Testis (tissue), 5 donors: ENCODE measurements at places on chromosomes 3 and 15. TPM values are rescaled to one million over a fixed set of nuclear protein-coding genes. Genes with fewer than 3 reads are reported as not detected.

The WNT5A gene
- 11.1 TPM for total RNA-seq

- H3K4me1 ChIP-seq: no peaks in the 10 kb centered on the region
- no peak overlapping the region for H3K27ac ChIP-seq
- no peak overlapping the region for H3K4me3 ChIP-seq
- no peaks in the 10 kb centered on the region for H3K27me3 ChIP-seq
These were observed 63.7 kb downstream of the LRCH3 start for GRCh38 chr3:197854596-197855343.

DNA sequence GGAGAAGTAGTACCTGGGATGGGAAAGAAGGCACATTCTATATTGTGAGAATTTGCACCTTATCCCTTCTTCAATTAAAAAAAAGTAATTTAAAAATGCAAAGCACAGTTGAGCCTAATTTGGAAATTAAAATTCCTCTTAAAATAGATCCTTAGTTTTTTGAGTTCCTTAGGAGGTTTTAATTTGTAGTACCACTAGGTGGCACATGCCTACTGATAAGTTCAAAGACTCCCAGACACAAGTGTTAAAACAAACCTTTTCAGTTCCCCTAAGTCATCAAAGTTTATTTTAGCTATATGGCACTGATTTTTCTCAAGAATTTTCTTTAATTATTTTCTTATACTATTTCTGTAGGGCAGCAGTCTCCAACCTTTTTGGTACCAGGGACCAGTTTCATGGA, 127.6 kb upstream of the AZI2 start:
- H3K4me1 ChIP-seq: no peaks in the 10 kb centered on the region
- no peaks in the 10 kb centered on the region for H3K36me3 ChIP-seq
- DNase-seq: no peak

The THRB gene
- total RNA-seq: 1.4 TPM

The VPS8 gene
- total RNA-seq: 127 TPM

DNA sequence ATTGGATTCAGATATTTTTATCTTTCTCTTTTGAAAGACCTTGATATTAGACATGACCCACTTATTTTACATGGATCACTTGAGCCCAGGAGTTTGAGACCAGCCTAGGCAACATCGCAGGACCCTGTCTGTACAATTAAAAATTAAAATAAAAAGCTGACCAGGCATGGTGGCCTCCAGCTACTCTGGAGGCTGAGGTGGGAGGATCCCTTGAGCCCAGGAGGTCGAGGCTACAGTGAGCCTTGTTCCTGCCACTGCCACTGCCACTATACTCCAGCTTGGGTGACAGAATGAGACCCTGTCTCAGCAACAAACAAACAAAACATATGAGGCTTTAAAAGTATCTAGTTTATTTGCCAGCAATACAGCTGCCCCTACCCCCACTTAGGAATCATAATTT, 1.6 kb downstream of the RNF7 start:
- H3K27ac ChIP-seq: peak overlapping the region; percentile 96
- DNase-seq: no peak
- no peaks in the 10 kb centered on the region for H3K36me3 ChIP-seq
- H3K4me3 ChIP-seq: no peak overlapping the region
- no peaks in the 10 kb centered on the region for H3K27me3 ChIP-seq

DNA sequence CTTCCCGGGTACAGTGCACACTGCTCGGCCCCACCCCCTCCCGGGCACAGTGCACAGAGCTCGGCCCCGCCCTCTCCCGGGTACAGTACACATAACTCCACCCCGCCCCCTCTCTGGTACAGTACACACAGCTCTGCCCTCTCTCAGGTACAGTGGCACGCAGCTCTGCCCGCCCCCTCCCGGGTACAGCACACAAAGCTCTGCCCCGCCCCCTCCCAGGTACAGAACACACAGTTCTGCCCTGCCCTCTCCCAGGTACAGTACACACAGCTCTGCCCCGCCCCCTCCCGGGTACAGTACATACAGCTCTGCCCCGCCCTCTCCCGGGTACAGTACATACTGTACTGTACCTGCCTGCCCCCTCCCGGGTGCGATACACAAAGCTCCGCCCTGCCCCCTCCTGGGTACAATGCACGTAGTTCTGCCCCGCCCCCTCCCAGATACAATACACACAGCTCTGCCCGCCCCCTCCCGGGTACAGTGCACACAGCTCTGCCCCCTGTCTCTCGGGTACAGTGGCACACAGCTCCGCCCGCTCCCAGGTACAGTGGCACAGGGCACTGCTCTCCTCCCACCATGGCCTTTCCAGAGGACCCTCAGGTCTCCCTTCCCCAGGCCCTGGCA, 16.4 kb upstream of the PRR20G start:
- no peak overlapping the region for H3K27ac ChIP-seq
- H3K4me1 ChIP-seq: no peaks in the 10 kb centered on the region
- peak overlapping the region; percentile 18 for H3K4me3 ChIP-seq
- no peaks in the 10 kb centered on the region for H3K27me3 ChIP-seq
- DNase-seq: peak; percentile 64

The CFAP20DC gene
- total RNA-seq: 42.0 TPM

- no peak overlapping the region for H3K4me3 ChIP-seq
- no peaks in the 10 kb centered on the region for H3K4me1 ChIP-seq
- H3K27me3 ChIP-seq: no peaks in the 10 kb centered on the region
These were observed 837.2 kb downstream of the NTRK3 start for GRCh38 chr15:87419344-87419743.

The ACTRT3 gene
- total RNA-seq: 47.4 TPM

DNA sequence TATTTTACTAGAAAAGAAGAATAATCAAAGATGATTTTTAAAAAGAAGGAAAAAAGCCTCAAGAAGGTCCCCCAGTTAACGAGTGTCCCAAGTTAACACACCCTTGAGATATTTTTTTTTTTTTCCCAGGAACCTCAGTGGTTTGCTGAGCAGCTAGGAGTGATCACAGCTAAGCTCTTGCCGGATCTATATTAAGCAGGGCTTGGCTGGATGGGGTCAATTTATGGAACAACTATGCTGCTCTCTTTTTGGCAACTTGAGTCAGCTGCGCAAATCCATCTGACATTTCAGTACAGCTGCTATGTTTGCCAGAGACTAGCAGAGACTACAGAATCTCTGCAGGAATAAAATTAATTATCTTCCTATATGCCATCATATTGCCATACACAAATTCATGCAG, at the start of gene LMOD3:
LMOD3 (minus strand) TSS at position 193 of the 400 bp plus-strand sequence. CDS start 209 bp downstream, outside the sequence.
- no peak for DNase-seq
- H3K4me3 ChIP-seq: no peak within 1 kb of the TSS
- H3K36me3 ChIP-seq: no peaks in the 10 kb centered on the region
- H3K27me3 ChIP-seq: no peaks in the 10 kb centered on the region

GRCh38 chr3:160801386-160802118, 45.5 kb downstream of the PPM1L start:
- H3K4me1 ChIP-seq: no peaks in the 10 kb centered on the region
- peak overlapping the region; percentile 75 for H3K27ac ChIP-seq
- no peak overlapping the region for H3K4me3 ChIP-seq
- peak; percentile 54 for DNase-seq
- no peaks in the 10 kb centered on the region for H3K27me3 ChIP-seq

DNA sequence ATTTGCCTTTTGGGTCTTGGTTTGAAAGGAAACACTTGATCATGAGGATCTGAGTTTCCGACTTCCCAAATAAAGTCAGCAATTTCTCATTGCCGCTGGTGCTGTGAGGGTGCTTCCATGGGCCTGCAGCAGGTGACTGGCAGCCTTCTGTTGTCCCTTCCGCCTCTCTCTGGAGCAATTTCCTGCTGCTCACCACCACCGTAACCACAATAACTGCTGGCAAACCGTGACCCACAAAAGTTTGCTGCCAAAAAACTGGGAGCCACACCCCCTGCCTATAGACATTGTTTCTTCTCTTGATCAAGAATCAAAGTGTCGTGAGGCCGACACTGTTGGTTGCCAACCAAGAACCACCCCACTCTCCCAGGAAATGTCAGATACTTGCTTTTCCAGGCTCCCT, 164.0 kb downstream of the NR2F2 start:
- H3K27ac ChIP-seq: no peak overlapping the region
- no peak overlapping the region for H3K4me3 ChIP-seq
- no peaks in the 10 kb centered on the region for H3K36me3 ChIP-seq
- DNase-seq: no peak

DNA sequence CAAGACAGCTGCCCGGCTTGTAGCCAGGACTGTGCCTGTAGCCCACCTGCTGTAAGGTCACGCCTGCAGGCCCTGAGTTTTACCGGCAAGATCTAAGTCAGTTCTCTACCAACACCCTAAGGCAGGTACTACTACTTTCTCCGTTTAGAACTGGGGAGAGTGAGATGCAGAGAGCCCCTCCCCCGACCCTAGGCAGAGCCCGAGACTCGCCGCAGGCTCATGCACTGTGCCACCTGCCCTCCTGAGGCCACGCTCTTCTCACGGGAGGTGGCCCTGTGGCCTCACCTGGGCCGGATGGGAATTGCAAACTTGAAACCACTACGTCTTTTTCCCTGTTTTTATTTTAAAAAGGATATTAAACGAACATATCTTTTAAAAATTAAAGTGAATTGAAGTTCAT, 36.9 kb upstream of the PCSK6 start:
- no peaks in the 10 kb centered on the region for H3K27me3 ChIP-seq
- no peak overlapping the region for H3K4me3 ChIP-seq
- H3K36me3 ChIP-seq: no peaks in the 10 kb centered on the region
- DNase-seq: no peak
- H3K4me1 ChIP-seq: peaks cover 19% of the 10 kb centered on the region

DNA sequence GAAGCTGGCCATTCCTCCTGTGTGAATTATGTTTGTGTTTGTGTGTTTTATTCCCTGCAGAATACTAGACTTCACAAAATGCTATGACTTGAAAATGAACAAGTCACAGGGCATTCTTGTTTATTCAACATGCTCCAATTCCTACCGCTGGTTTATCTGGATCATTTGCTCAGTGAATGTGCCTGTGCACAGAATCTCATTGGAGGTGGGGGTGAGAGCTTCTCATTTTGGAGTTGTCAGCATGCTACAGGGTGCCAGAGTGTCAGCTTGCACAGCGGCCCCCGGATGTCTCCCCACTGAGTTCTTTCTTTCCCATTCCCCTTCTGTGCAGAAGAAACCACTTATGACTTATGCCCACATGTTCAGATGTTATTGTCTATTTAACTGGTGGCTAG, 428.7 kb downstream of the ROBO2 start:
- no peaks in the 10 kb centered on the region for H3K36me3 ChIP-seq
- no peak for DNase-seq
- no peak overlapping the region for H3K4me3 ChIP-seq
- no peak overlapping the region for H3K27ac ChIP-seq
- peaks cover 6% of the 10 kb centered on the region for H3K4me1 ChIP-seq

The MKRN2OS gene
- not detected for total RNA-seq

DNA sequence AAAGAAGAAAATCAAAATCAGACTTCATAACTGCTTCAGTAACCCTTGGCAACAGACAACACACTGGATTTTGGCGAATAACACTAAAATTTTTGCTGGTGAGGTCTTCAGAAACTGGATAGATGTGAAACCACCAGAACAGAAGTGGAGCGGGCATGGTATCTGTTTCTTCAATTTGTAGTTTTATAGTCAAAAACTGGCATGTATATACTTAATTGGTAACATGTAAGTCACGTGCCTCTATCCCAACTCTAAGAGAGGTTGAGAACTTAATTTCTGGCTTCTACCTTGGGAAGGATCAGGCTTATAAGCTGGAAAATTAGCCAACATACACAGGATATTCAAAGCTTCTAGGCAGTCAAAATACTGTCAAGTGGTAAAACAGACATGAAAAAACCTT, 172.6 kb upstream of the CHL1 start:
- H3K36me3 ChIP-seq: no peaks in the 10 kb centered on the region
- H3K4me3 ChIP-seq: no peak overlapping the region
- H3K27ac ChIP-seq: no peak overlapping the region
- no peak for DNase-seq

GRCh38 chr3:175355801-175356335, 496.7 kb downstream of the NAALADL2 start:
- H3K36me3 ChIP-seq: no peaks in the 10 kb centered on the region
- no peaks in the 10 kb centered on the region for H3K4me1 ChIP-seq
- DNase-seq: no peak
- H3K27ac ChIP-seq: no peak overlapping the region

The PLSCR4 gene
- 89.1 TPM for total RNA-seq
